ENCODE measurements at places on chromosomes 6 and 20.

DNA sequence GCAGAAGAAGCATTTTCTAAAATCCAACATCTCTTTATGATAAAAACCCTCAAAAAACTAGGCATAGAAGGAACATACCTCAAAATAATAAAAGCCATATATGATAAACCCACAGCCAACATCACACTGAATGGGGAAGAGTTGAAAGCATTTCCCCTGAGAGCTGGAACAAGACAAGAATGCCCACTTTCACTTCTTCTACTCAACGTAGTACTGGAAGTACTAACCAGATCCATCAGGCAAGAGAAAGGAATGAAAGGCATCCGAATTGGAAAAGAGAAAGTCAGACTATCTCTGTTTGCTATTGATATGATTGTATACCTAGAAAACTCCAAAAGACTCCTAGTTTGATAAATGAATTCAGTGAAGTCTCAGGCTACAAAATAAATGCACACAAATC lies 7.9 kb upstream of the CDK19 start:
- no peak for DNase-seq

DNA sequence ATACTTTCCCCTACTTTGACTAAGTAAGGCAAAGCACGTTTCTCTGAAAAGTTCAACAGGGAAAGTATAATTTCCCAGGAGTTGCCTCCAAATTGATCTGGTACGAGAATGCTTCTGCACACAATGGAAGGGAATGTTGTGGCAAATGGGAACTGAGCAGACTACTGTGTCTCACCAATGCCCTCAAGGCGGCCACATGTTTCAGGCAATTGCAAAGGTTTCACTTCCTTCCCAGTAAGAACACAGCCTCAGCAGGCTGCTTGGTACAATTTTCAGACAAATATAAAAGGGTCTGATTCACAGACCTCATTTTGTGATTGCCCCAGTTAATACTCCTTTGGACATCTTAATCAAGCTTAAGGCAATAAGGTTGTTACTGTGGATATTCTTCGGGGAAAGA lies 71.2 kb downstream of the KIAA0319 start:
- no peak for DNase-seq

GRCh38 chr6:37856285-37856684 lies 36.8 kb downstream of the ZFAND3 start:
- DNase-seq: no peak

GRCh38 chr6:87945181-87945580 lies 102.5 kb upstream of the SPACA1 start:
- DNase-seq: no peak

GRCh38 chr6:119294984-119295383 lies 54.6 kb downstream of the MAN1A1 start:
- no peak for DNase-seq

GRCh38 chr20:36819659-36820058 lies 46.1 kb upstream of the DSN1 start:
- no peak for DNase-seq

- no peak for DNase-seq
Measured at GRCh38 chr20:32205843-32206759, 1.4 kb downstream of the PLAGL2 start.

DNA sequence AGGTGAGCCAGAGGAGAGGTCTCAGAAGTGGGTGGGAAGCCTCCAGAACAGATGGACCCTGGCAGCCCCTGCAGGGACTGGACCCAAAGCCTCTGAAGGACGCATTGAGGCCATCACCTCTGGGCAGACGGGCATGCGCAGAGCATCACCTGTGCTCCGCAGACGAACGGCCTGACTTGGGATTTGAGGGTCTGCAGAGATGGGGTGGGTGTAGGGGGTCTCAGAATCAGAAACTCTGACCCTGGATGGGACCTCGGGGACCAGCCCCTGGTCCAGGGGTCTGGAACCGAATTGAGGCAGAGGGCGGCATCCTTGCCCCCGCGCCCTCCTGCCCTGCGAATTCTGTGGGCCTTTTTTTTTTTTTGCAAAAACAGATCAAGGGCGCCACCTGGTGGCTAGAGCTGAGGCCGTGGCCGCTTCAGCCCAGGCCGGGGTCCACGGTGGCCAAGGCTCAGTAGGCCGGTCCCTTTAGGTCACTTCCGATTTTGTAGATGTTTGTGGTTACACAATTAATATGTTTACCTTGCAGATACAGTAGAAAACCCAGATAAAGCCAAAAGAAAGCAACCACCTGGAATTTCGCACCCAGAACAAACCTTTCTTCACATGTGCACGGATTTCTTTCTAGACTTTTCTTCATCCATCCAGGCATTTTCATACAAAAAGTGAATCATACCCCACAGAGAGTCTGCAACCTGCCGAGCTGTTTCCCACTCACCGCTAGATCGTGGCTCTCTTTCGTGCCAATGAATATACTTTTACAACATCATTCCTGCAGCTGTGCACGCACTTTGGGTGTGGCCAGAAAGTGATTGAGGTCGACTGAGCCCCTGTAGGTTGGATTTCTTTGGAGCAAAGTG lies 25.9 kb downstream of the ZBP1 start:
- no peak for DNase-seq

DNA sequence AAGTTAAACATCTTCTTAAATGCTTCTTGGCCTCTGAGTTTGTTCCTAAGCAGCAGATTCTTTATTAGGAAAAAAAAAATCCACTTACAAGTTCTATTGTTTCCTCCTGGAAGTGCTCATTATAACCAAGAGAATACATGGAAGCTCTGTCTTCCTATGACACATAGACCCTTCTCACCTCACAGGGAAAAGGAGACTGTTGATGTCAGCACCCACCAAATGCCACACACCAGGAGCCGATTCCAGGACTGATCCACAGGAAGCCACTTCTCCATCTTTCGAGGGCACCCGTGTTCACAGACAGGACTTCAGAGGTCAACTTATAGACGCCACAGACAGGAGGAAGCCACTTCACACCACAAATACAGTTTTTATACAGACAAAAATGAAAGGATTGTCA lies 13.4 kb upstream of the BNIP5 start:
- no peak for DNase-seq

GRCh38 chr6:3330199-3330598 lies 71.5 kb downstream of the PSMG4 start:
- DNase-seq: no peak

- no peak for DNase-seq
Measured at GRCh38 chr20:63042448-63043071, 35.8 kb upstream of the BHLHE23 start.

- DNase-seq: no peak
Measured at GRCh38 chr6:133568970-133569889, 319.7 kb upstream of the TCF21 start.

DNA sequence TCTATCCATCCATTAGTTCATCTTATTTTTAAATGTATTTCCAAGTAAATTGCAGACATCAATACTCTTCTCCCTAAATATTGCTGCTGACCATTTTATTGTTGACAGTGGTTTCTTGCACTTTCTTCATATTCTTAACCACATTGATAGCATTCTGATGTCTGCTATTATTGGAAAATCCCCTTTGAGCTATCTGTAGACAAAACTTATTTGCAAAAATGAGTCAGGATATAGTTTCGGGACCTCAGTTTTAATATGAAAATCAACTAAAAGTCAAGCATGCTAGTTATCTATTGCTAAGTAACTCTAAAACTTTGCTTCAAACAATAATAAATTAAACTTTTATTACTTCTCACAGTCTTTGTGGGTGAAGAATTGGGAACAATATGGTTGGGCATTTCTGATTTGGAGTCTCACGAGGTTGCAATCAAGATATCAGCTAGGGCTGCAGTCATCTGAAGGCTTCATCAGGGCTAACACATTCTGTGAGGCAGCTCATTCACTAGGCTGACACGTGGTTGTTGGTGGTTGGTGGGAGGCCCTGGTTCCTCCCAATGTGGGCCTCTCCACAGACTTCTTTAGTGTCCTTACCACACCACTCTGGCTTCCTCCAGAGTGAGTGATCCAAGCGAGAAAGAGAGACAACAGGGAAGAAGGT lies 32.7 kb downstream of the CD109 start:
- DNase-seq: no peak

GRCh38 chr6:165632194-165632593 lies 30.8 kb downstream of the PDE10A start:
- DNase-seq: no peak

GRCh38 chr6:2502096-2502997 lies 248.4 kb downstream of the MYLK4 start:
- DNase-seq: no peak

DNA sequence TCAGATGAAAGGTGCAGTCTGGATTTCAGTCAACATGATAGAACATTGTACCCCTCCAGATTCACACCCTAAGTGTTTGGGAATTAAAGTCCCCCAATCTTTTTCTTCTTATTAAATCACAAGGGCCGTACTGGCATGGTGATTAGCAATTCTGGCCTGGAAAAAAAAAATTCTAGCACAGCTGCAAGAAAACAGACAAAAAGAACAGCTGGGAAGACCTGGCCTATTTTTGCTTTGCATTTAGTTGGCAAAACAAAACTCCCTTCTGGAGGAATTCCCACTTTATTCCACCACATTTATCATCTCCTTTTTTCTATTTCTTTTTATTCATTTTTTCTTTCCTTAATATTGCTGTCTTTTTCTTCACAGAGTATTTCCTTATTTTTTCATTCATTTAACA lies 39.8 kb upstream of the AKAP12 start:
- no peak for DNase-seq

DNA sequence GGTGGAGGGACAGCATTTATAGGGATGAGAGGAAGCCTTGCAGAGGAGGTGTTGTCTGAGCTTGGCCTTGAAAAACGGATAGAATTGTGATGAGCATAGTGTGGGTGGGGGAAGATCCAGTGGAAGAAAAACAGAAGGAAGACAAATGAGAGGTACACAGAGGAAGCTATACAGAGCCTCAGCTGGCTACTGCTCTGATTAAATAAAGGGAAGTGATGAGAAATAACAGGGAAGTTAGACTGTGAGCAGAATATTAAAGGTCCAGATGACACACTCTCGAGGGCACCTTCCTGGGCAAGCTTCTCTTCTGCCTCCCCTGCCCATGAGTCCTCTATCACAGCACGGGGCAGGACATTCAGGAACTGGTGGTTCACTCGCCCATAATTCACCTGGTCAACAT lies 182.3 kb downstream of the KIF16B start:
- no peak for DNase-seq

- DNase-seq: peak; percentile 70
Measured at GRCh38 chr6:31736021-31736767, at the start of gene CLIC1. Gene CLIC1, minus strand, starts transcription at chr6:31736530. Its CDS starts 230 bp downstream, at chr6:31736300.

GRCh38 chr20:57772349-57772964 lies 62.6 kb upstream of the PMEPA1 start:
- DNase-seq: no peak

DNA sequence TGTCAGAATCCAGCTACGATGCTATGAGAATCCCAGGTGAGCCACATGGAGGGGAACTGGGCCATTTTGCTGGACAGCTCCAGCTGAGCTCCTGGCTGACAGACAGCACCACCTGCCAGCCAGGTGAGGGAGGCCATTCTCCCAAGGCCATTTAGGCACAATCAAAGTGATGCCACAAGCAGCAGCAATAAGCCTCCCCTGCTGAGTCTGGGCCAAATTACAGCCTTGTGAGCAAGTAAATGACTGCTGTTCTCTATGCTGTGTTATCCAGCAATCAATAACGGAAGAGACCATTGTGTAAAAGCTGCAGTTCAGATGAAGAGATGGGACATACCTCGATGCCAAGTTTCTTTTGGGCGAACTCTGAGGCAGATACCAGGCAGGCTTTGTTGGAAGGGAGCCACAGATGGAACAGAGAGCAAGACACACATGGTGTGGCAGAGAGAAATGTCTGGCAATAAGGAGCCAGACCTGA lies 14.0 kb upstream of the SCGN start:
- no peak for DNase-seq

DNA sequence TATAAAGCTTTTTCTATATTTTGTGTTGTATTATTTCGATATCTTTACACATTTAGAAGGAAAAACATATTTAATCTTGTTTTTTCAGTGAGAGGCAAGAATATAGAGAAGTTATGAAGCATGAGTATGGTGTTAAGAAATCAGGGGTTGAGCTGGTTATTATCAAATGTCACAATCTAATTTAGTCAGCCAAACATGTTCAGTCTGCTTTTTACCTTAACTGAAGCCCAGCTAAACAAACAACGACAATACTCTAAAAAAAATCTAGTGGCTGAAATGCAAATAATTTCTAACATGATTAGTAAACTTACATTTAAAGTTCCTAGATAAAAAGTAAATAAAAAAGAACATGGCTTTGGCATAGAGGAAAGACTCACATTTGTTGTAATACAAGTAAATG lies 433.8 kb upstream of the NRSN1 start:
- DNase-seq: no peak

DNA sequence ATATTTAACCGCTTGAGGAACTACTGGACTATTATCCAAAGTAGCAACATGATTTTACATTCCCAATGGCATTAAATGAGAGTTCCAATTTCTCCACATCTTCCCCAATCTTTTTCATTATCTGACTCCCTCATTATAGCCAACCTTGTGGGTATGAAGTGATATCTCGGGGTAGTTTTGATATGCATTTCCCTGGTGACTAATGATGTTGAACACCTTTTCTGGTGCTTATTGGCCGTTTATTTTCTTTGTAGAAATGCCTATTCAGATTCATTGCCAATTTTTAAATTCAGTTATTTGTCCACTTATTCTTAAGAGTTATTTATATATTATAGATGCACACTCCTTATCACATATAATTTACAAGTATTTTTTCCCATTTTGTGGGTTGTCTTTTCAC lies 129.0 kb downstream of the MMS22L start:
- no peak for DNase-seq

- DNase-seq: no peak
Measured at GRCh38 chr20:59318201-59318790, 17.9 kb downstream of the EDN3 start.

GRCh38 chr20:38278763-38279162 lies 18.2 kb upstream of the KIAA1755 start:
- no peak for DNase-seq

GRCh38 chr6:20166210-20166609 lies 46.1 kb downstream of the MBOAT1 start:
- DNase-seq: no peak

GRCh38 chr6:157169226-157169625 lies 154.1 kb downstream of the TMEM242 start:
- no peak for DNase-seq

GRCh38 chr6:7137335-7138045 lies 29.7 kb downstream of the RREB1 start:
- DNase-seq: no peak

- no peak for DNase-seq
Measured at GRCh38 chr6:170277893-170278742, 12.8 kb downstream of the DLL1 start.

- no peak for DNase-seq
Measured at GRCh38 chr6:31652925-31653724, 664 bp upstream of the BAG6 start.

- DNase-seq: no peak
Measured at GRCh38 chr6:136326038-136326553, 36.5 kb upstream of the BCLAF1 start.

DNA sequence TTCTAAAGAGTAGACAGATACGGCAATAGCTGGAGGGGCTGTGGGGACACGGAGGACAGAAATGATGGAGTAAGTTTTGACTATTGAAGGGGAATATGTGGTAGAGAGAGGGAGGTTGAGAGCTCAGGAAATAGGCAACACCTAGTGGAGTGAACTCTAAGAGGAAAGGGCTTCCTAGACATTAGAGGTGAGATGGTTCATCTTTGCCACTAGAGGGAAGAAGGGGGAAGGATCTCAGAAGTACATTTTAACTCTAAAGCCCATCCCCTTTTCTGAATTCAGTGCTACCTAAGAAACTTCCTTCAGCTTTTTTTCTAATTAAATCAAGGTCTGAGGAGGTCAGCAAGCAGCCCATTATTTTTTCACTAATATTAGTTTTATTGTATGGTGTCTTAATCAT lies 689.4 kb upstream of the MAP3K7 start:
- DNase-seq: no peak

Data from cortex of kidney (tissue), 1 donor.